ENCODE measurements at places on chromosomes 5 and 9.

- DNase-seq, result no peak
Measured at GRCh38 chr5:133149345-133149744, 97.5 kb downstream of the HSPA4 start.

GRCh38 chr5:107676702-107677101, 6.0 kb upstream of the EFNA5 start:
- DNase-seq, result no peak

GRCh38 chr5:2748861-2749513, 2.5 kb downstream of the IRX2 start:
- no peak for DNase-seq

- peak; percentile 68 for DNase-seq
Measured at GRCh38 chr5:76403766-76404222, 709 bp downstream of the IQGAP2 start.

- DNase-seq, result no peak
Measured at GRCh38 chr5:180341595-180341994, 11.5 kb downstream of the GFPT2 start.

DNA sequence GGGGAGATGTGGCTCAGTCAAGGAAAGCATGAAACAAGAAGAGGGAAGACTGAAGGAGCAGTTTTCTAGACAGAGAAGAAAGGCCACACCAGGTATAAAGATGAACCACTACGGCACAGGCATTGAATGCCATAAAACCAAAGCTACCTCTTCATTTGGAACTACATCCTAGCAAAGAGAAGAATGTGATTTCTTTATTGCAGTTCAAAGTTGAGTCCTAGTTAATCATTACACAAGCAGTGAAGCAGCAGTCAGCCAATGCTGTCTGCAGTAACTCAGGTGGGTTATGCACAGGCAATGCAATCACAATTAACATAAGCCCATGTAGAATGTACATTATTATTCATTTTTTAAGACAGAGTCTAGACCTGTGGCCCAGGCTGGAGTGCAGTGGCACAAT, 21.7 kb upstream of the PCAT7 start:
- DNase-seq, result no peak

GRCh38 chr5:97229688-97230285, 46.7 kb upstream of the RIOK2 start:
- no peak for DNase-seq

DNA sequence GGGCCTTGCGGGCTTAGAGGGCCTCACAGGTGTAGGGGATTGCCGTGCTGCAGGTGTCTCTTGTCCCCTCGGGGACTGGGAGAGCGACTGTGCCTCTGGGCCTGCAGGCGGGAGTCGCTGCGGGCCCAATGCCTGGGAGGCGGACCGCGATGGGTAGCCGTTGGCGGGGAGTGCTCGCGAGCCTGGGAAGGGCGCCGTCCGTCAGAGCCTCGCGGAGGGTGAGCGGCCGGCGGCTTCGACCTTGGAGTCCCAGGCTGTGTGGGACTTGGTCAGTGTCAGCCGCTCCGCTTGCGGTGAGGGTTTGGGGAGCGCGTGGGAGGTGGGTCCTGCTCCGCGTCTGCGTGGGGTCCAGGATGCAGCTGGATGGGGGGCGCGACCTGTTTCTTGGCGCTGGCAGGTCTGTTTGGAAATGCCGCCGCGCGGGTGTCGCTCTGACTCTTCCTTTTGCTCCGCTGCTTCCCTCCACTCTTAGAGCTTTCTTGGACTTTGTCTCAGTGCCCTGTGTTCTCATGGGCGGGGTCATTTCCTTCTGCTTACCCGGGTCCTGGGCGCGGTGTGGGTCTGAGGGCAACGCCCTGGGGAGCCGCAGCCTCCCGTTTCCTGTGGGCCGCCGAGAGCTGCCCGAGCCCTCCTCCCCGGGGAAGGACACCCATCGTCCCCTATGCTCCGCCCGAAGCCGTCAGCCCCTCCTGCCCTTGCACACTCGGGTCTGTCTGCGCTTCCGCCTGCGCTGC, 88.9 kb upstream of the CACNA1B start:
- DNase-seq, result no peak

DNA sequence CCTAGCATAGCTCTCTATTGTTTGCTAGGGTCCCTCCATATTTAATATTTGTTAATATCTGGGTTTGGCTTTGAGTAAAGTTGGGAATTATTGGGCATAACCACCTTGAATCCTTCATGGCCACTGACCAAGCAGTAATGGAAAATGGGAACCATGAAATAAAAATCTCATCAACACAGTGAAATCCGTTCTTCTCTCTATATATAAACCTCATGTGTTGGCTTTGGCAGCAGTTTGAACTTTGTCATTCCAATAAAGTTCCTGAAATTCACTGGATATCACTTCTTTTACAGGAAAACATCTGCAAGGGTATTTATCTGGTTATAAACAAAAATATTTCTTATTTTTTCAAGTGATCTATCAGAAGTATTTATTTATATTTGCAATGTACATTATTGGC, 93.0 kb upstream of the MPDZ start:
- no peak for DNase-seq

- no peak for DNase-seq
Measured at GRCh38 chr5:178564811-178565550, 25.2 kb downstream of the COL23A1 start.

DNA sequence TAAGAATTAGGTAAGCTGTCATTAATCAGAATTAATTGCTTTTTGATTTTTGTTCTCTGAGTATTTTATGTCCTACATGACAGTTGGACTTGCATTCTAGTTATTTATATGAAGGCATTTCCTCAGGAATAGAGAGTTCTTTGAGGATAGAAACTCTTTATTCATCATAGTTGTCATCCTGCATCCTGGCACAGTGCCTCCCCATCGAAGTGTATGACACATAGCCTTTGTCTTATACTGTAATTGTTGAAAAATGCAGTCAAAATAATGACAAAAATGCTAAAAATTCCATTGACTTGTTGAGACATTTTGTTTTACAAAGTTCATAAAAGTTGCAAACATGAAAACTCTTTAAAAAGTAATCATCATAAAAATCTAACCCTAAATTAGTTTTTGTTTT, 36.5 kb downstream of the CFAP95 start:
- no peak for DNase-seq

GRCh38 chr9:134395002-134395517, 68.8 kb downstream of the RXRA start:
- DNase-seq, result no peak

DNA sequence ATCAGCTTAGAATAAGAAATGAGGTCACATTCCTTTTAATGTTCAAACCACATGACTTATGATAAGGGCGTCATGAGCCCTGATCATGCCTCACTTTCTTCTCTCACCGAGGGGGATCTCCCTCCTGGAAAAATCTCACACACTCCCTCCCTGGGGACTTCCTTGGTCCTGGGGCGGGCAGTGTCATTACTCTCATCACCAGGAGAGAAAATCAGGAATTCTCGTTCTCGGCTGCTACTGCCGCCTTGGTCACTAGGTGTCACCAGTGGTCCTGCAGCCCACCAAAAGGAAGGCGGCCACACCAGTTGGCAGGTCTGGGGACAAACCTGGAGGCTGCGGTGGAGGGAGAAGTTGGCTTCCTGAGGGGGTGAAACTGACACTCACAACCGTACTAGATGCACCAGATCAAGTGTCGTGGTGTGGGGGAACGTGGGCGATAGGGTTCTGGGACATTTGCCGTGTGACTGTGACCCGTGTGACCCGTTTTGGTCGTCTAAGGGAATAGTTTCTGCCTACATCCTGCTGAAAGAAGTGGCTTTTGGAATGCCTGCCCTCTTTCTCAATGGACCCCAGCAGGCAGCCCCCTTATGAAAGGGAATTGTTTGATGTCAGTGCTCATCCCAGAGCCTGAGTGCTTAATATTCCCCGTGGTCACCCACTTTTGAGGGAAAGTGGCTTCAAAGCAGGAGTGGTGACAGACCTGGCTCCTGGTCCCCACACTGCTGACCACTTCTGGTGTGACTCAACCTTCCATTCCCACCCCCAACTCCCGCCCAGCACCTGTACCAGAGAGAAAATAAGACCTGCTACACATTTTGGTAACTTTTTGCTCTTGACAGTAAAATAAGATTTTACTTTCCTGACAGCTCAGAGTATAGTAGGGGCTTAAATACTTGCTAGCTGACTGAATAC, 63.2 kb downstream of the ACER2 start:
- DNase-seq, result peak; percentile 55

- no peak for DNase-seq
Measured at GRCh38 chr5:176876506-176877431, 22.4 kb downstream of the HK3 start.

- no peak for DNase-seq
Measured at GRCh38 chr5:79834098-79834753, 144.6 kb downstream of the CMYA5 start.

- DNase-seq, result no peak
Measured at GRCh38 chr9:37174247-37174646, 53.9 kb downstream of the ZCCHC7 start.

GRCh38 chr9:83061036-83061435, 1.9 kb downstream of the RASEF start:
- DNase-seq, result no peak

DNA sequence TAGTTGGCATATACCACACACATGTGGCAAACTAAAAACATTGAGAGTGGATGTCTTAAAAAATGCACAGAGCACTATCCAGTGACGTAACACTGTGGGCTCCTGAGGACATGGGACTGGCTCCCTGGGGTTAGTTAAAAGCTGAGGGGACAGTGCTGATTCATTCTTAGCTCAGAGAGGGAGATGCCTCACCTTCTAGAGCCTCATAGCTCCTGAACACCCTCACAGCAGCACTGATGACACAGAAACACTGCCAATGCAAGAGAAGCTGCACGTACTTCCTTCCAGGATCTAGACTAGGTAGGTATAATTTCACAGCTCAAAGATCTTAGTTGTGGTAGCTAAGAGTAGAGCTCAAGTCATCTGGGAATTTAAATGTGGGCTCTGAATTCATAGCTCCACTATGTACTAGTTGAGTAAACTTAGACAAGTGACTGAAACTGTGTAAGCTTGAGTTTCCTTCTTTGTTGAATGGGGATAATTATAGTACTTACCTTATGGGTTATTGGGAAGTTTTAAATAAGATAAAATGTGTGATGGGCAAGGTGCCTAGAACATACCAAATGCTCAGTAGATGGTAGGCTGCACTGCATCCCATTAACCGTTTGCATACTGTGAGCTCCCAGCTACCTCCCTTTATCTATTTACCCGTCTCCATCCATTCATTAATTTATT, 279.9 kb downstream of the ASTN2 start:
- DNase-seq, result no peak

- DNase-seq, result no peak
Measured at GRCh38 chr9:110897943-110898342, 140.3 kb downstream of the LPAR1 start.

- DNase-seq, result peak; percentile 65
Measured at GRCh38 chr5:136087961-136088871, 44.4 kb upstream of the SMAD5 start.

- DNase-seq, result no peak
Measured at GRCh38 chr9:132946631-132947295, 2.3 kb upstream of the TSC1 start.

GRCh38 chr9:98520221-98520960, 188.3 kb downstream of the GABBR2 start:
- DNase-seq, result no peak

GRCh38 chr5:10360686-10361085, 7.2 kb downstream of the MARCHF6 start:
- DNase-seq, result no peak

DNA sequence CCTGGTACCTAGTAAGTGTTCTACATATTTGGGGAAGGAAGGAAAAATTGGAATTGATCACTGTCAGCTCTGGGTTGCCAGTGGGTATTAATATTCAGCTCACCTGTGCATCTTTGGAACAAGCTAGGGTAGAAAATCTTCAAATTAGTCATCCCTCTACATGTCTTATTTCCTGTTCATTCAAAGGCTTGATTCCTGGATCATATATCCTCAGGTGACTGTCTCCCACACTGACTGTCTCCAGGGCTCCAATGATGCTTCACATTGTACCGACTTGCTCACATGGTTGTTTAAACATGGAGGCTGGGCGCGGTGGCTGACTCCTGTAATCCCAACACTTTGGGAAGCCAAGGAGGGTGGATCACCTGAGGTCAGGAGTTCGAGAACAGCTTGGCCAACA, 11.6 kb upstream of the SUSD1 start:
- DNase-seq, result no peak

GRCh38 chr9:524008-524407, 309.3 kb downstream of the DOCK8 start:
- DNase-seq, result no peak

Measured in lower lobe of right lung (tissue), 2 donors.